ENCODE measurements at places on chromosomes 7 and 10. TPM values are rescaled to one million over a fixed set of nuclear protein-coding genes. Genes with fewer than 3 reads are reported as not detected.

GRCh38 chr7:47185839-47186238 lies 396.1 kb downstream of the TNS3 start:
- no peak for DNase-seq

DNA sequence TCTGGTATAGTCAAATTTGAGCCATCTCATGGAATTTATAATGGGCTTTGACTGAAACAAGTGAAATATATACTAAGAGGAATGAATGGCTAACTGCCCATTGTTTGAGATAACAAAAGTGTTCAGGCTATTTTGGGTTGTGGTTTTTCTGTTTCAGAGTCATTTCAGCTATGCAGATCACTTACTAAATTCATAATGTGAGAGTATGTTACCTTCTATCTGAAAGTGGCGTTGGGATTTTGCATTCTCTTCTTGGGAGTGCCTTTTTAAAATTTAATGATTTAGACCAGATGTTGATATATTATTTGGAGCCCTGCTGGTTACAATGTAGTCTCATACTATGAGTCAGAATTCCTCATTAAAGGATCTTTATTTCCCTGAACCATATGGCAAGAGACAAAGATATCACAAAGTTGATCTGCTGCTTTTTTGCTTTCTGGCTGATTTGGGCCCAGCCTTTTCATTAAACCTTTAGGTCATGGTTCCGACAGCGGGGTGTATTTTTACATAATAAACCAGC lies 10.4 kb downstream of the VCL start:
- peak; percentile 97 for DNase-seq

The NPSR1 gene
- not detected for total RNA-seq

The FKBP6 gene
- not detected for total RNA-seq

The PLAC9 gene
- total RNA-seq: not detected

DNA sequence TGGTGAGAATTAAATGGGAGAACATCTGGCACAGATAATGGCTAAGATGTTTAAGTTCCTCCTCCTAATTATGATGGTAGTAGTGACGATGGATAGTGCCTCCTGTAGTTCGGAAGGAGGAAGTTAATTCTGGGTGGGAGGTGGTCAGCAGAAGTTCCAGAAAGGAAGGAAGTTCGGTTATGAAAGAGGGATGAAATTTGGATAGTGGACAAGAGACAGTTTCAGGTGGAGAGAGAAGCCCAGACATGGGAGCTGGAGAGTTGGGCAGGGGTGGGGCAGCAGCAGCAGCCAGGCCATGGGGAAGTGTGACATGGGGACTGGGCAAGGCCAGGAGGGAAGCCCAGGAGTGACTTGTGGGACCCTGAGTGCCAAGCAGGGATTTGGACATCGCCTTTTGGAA lies 99.5 kb downstream of the CCNY start:
- no peak for DNase-seq

- peak; percentile 67 for DNase-seq
Measured at GRCh38 chr10:88116481-88116880, 253.1 kb downstream of the PTEN start.

- DNase-seq: no peak
Measured at GRCh38 chr7:151456276-151456675, 16.3 kb upstream of the CRYGN start.

The ASB10 gene
- not detected for total RNA-seq

GRCh38 chr10:35167342-35167741 lies 40.7 kb downstream of the CREM start:
- no peak for DNase-seq

The TCTN3 gene
- total RNA-seq: 41.8 TPM

- DNase-seq: no peak
Measured at GRCh38 chr7:90222811-90223725, 11.5 kb downstream of the STEAP2 start.

The NRAP gene
- total RNA-seq: not detected

- no peak for DNase-seq
Measured at GRCh38 chr7:47217570-47218360, 364.1 kb downstream of the TNS3 start.

The MMP21 gene
- total RNA-seq: not detected

DNA sequence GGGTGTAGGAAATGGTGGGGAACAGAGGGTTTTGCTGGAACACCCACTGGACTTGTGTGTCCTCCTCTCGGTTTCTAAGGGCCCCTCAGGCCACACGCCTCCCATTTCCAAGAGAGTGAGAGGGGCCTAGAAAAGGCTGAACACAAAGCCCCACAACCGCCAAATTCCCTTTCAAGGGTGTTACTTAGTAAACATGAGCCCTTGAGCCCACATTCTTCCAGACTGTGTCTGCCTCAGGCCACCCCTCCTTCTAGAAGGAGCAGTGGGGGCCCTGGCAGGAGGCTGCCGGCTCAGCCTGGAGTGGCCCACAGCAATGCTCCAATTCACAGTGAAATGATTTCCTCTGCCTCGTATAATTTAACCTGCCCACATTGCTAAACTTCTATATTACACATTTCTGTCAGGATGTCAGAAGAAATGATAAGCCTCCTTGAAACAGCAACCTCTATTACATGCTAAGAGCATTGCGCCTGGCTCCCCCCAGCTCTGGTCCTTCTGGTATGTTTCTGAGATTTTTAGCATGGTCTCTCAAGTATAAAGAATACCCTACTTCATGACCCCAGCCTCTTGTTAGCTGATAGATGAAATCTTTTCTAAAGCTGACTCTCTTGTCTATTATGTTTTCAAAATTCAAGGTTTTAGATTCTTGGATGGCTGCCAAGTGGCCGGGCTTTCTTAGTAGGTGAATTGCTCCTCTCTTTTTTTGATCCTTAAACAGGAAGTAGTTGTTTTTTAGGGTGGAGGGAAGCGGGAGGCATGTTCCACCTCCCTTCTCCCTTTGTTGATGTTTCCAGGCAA lies 673.9 kb upstream of the GALNT17 start:
- DNase-seq: no peak

- no peak for DNase-seq
Measured at GRCh38 chr7:99561737-99562051, 3.3 kb downstream of the ZNF655 start.

GRCh38 chr10:119131512-119132240 lies 27.8 kb downstream of the DENND10 start:
- DNase-seq: peak; percentile 67

Measured in A172 (cell line).